ENCODE measurements at places on chromosomes 6 and 20.

GRCh38 chr6:125742464-125743120, 6.8 kb upstream of the HEY2 start:
- DNase-seq: no peak

DNA sequence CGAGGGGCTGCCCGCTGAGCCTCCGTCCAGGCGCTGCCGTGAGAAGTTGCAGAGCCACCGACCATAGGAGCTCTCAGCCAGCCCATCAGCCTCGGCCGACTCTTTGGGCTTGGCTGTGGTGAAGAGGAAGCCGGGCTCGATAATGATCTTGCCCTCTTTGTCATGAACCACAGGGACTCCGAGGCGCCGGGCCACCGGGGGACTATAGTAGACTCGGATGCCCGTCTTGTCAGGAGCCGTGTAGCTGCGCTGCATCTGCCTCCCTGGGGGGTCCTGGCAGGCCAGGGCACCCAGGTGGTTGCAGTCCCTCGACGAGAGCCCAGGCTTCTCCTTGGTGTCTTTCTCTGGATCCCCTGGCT, 20.5 kb upstream of the DSN1 start:
- no peak for DNase-seq

DNA sequence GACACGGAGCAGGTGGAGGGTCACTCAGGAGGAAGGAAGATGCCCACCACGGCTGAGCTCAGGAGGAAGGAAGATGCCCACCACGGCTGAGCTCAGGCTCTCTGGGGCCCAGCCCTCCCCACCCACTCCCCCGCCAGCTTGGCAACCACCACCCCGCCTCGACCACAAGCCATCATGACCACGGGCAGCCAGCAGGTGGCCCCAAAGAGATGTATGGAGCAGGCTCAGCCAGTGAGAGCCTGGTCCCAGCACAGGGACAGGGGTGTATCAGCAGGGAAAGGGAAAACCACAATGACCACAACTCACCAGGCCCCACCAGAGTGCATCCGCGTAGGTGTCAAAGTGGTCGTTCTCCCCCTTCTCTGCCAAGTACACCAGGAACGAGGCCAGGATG, 30.4 kb downstream of the KCNQ2 start:
- DNase-seq: no peak

DNA sequence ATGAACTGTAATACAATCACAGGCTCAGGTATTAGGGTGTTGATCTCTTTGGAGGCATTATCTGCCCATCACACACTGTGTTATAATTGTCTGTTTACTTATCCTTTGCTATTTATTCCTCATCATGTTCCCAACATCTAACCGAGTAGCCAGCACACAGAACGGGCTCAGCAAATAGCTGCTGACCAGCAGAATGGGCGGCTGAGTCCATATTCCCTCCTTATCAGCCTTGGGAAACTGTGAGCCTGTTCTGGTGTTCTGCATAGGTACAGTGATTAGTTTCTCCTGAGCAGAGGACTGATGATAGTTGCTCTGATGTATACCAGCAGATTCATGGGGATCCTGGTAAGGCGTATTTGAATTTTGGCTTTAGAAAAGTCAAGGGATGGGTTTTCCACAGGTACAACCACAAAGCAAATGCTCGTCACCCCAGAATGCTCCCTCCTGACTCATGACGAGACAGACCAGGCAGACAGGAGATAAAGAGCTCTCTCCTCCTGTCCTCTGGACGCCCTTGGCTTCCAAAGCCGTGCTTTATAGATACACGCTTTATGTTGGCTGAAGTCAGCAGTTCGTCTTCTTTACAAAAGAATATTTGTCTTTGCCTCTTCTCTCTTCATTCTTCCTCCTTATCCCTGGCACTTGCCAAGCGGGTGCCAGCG, 166.7 kb downstream of the TTLL2 start:
- DNase-seq: no peak

- no peak for DNase-seq
These were observed 3.2 kb downstream of the SLC17A9 start for GRCh38 chr20:62955519-62956386.

DNA sequence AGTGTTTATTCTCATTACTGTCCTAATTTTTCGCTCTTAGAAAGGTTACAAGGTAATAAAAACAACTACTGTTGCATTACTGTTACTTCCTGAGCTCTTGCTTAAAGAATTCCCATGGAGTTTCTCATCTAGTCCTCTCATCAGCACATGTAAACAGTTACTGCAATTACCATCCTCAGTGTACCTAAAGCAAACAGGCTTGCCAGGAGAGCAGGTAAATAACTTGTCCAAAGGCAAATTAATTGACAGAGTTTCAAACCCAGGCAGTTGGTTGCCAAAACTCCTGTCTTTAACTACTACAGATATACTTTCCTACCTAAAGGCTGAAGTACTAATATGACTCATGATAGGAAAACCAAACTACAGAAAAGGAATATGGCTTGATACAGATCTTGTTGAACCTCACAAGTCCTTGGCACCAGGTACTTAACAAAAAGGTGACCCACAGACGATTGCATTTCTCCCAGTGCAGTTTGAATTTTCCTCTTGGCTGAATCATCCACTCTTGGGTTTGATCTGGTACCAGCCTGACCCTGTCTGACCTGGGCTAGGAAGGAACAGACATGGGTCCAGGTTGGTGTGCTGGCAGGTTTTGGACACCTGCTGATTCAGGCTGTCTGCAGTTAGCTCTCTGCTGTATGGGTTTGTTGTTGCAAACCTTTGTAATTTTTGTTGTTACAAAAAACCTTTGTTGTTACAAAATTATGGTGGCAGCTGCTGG, 153.0 kb downstream of the CFAP61 start:
- DNase-seq: no peak

DNA sequence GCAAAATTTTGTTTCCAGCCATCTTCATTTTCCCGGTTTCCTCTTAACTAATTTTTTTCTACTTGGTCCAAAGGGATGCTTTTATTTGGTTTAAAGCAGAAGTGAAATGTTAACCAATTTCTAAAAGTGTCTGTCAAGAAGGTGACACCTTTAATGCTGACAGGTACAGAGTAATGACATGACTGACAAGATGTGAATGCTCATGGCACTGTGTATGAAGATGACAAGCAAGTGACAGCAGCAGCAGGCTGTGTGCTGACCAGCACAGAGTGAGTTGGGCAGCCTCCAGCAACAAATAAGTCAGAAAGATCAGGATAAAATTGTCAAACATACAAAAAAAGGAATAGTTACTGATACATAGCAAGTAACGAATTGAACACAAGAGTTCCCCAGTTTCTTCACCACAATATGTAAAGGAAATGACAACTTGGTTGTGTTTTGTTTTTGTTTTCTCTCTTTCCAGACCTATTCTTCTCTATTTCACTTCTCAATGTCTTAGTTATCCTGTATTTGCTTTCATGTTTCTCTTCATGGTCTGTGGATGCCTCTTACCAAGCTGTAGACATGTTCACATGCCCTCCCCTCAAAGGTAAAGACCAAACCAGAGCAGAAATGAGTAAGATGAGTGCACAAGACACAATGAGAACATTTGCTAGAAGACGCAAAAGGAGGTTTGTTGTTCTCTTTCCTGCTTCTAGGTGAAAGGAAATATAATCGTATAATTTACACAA, 174.9 kb downstream of the FRK start:
- DNase-seq: no peak

- no peak for DNase-seq
These were observed 87.1 kb downstream of the BACH2 start for GRCh38 chr6:90209527-90209926.

DNA sequence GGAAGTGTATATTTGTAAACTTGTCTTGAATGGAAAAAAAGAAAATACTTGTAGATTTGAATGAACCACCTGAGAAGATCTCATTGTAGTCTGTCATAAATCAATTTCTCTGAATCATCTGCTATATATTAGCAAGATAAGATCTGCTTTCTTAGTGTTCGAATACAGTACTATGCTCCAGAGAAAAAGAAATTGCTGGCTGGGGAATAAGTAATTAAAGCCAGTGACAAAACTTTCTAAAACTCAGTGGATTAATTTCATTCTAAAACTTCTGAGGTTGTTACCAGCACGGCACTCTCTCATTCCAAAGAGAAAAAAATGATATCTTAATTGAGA, 22.4 kb upstream of the MROH8 start:
- no peak for DNase-seq

DNA sequence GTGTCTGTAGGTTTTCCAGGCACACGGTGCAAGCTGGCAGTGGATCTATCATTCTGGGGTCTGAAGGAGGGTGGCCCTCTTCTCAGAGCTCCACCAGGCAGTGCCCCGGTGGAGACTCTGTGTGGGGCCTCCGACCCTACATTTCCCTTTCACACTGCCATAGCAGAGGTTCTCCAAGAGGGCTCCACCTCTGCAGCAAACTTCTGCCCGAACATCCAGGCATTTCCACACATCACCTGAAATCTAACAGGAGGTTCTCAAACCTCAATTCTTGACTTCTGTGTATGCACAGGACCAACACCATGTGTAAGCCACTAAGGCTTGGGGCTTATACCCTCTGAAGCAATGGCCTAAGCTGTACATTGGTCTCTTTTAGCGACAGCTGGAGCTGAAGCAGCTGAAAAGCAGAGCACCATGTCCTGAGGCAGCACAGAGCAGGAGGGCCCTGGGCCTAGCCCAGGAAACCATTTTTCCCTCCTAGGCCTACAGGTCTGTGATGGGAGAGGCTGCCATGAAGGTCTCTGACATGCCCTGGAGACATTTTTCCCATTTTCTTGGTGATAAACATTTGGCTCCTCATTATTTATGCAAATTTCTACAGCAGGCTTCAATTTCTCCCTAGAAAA, 253.3 kb downstream of the ERMARD start:
- no peak for DNase-seq

- DNase-seq: no peak
These were observed 201.1 kb upstream of the PREP start for GRCh38 chr6:105603788-105604586.

- no peak for DNase-seq
These were observed 130.0 kb downstream of the TSHZ2 start for GRCh38 chr20:53101992-53102760.

- no peak for DNase-seq
These were observed 60.0 kb upstream of the AHI1 start for GRCh38 chr6:135557582-135557981.

DNA sequence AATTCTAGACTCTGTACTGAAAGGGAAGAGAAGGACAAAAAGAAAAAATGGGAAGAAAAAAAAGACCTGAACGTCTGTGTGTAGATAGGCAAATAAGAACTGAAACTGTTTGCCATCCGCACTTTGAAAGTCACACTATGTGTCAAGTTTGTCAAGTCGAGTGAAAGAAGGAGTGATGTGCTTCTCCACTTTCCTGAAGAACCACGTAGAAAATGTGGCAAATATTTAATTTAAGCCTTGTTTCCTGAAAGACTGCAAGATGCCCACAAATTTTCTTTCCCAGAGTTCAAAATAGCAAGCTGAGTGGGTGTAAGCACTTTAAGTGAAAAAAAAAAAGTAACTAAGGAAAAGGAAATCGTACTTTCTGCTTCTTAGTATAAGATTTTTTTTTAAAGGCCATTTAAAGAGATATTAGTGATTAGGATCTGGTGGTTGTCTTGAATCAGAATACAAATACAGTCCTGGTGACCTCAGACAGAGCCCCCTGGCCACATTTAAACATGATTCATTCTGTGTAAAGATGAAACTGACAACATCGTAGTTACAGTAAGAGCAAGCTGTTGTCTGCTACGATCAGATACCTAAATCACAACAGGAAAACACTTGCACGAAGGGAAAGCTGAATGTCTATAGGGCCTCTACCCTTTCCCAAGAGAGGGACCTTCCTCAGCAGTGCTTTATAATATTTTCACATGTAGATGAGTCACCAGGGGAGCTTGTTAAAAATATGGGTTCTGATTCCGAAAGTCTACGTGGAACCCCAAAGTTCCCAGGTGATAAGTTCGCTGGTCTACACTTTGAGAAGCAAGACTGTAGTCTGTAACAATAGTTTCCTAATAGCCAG, 102.3 kb downstream of the HIVEP2 start:
- DNase-seq: no peak

DNA sequence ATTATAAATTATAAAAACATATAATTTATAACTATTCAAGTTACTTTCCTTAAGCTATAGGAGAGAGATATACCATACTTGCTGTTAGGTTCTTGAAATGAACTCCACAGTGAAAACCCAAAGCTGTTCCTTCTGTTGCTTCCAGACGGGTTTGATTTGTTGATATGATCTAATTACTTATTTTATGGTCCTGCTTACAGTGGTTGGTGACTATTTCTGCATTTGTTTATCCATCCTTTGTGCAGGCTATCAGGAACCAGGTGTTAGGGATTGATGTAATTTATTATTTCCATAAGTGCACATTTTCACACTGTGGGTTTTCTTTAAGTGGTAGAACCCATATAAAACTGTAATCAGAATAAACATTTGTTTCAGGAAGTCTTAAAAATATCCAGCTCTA, 167.1 kb downstream of the KIF6 start:
- no peak for DNase-seq

- DNase-seq: no peak
These were observed 109.2 kb upstream of the NXT1 start for GRCh38 chr20:23241416-23241815.

DNA sequence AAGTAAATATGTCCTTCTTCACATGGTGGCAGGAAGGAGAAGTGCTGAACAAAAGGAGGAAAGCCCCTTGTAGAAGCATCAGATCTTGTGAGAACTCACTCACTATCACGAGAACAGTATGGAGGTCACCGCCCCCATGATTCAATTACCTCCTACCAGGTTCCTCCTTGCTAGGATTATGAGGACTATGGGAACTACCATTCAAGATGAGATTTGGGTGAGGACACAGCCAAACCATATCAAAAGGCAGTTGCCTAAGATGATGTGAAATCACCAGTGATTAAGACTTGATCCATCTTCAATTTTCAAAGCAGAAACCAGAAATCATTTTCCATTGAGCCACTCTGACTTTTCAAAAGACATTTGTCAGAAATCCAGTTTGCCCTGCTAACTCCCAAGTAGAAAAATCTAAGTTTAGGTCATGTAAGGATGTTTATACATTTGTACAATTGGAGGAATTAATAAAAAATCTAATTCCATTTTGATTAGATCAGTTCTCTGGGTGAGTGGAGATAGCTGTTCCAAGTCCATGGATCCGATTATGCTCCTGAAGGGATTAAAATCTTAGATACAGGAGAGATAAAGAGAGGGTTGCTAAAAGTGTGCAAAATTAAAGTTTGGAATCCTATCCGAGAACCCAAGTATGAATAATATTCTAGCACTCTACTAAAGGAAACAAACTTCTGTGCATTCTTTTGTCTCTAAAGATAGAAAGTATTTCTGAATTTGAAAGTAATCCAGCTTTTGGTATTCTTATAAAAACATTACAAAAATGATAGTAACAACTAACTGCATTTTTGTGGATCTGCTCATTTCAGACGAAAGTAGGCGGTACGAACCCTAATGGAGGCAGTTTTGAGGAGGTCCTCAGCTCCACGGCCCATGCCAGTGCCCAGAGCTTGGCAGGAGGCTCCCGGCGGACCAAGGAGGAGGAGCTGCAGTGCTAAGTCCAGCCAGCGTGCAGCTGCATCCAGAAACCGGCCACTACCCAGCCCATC, 39.5 kb downstream of the HDDC2 start:
- no peak for DNase-seq

GRCh38 chr6:149493761-149494320, 9.0 kb upstream of the ZC3H12D start:
- DNase-seq: no peak
